ENCODE measurements at places on chromosomes 6 and 20.

DNA sequence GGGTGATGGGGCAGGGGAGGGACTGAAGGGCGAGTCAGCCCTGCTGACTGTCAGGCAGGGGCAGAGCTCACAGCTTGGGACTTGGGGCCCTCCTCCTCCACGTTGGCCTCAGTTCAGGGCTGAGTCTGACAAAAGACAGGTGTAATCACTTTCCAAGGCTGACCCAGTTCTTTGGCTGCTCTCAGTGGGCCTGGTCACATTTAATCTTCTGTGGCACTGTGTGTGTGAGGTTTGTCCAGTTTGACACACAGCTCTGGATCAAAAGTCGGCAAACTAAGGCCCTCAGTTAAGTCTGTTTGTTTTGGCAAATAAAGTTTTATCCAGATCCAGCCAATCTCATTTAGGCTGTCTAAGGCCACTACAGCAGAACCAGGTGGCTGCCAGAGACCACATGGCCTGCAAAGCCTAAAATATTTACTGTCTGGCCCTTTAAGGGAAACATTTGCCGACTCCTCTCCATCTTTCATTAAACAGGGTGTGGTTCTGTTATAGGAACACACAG, 5.1 kb upstream of the MAP1LC3A start:
- DNase-seq: no peak

GRCh38 chr6:106486236-106486635, 125.7 kb downstream of the CRYBG1 start:
- no peak for DNase-seq

DNA sequence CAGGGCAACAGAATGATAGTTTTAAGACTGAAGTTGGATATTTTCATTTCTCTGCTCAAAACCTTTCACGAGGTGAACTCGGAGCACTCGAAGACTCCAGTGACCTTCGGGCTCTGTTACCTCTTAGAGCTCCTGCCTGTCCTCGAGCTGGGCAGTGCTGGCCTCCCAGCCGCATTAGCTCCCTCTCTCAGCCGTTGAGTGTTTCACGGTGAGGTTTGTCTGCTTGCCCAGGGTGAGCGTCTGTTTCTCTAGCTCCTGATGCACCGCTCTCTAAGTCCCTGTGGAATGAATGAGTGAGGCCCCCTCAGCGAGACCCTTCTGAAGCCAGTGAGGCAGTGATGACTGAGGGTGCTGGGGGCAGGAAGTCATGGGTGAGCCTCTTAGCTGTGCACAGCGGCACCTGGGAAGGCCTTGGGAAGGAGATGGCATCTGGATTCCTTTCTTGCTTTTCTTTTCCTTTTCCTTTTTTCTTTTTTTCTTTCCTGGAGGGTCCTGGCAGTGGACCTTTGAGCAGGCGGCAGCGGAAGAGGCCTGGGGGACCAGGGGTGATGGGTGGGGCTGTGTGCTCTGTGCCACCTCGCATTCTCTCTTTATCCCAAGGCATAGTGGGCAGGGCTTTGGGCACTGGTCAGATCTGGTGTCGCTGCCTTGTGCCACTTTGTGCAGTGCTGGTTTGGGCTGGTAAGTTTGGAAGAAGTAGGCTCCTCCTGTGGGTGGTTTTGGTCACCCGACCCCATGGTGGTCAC, 2.2 kb downstream of the PSMG4 start:
- no peak for DNase-seq

DNA sequence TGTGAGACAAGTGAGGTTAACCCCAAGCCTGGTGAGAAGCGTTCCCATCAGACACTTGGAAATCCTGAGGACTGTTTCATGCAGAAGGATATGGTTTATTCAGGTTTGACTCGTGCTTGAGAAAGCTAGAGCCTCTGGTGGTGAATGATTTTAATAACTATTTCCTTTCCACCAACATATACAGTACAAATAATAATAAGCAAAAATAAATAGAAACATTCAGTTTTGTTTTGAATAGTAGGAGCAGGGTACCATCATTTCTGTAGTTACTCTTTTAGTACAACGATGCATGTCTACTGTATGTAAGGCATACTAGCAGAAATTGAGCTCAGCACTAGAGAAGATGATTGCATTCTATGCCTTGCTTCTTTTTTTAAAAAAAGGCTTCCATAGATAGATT, 33.5 kb downstream of the PLG start:
- no peak for DNase-seq

- no peak for DNase-seq
These were observed 614.9 kb downstream of the DOK5 start for GRCh38 chr20:55090286-55090685.

DNA sequence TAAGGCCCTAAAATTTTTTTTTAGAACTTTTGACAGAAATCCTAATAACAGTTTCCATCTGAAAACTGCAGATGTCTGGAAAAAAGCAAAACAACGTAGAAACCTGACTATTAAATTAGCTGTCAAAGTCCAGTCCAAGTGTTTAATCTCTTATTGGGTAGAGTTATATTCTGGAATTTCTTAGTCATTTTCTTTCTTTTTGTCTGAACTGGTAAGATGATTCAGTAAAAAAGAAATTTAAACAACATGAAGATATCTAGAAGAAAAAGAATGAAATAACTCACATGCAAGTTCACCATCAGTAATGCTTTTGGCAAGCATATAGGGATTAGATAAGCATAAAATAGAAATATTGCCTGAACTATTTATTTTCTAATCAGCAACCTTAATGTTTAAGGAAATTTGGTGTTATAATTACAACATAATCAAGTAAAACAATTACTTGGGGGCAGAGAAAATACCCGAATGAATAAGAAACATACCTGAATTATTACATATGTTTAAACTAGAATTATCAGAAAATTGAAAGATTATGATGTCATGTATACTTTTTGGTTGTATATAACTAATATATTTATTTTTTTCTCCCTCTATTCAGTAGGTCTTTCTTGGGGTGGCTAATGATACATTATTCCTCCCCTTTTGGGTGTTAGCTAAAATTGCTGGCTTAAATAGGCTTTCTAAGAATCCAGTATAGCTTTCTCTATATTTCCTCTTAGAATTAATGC, 51.1 kb downstream of the FAM83B start:
- DNase-seq: peak; percentile 16

DNA sequence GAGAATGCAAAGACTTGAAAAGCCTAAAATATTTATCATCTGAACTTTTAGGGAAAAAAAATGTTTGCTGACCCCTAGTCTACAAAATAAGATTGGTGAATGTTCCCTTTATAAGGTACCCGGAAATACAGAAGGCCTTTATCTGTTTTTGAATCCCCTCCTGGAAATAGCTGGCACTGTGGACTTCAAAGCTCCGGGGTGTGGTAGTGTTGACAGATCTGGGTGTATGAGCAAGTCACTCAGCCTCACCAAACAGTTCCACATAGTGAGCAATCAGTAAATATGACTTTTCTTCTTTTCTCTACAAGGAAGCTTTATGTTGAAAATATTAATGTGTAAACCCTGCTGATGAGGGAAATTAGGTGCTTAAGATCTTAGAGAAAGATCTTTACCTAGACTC, 29.2 kb upstream of the HTR1B start:
- DNase-seq: no peak

DNA sequence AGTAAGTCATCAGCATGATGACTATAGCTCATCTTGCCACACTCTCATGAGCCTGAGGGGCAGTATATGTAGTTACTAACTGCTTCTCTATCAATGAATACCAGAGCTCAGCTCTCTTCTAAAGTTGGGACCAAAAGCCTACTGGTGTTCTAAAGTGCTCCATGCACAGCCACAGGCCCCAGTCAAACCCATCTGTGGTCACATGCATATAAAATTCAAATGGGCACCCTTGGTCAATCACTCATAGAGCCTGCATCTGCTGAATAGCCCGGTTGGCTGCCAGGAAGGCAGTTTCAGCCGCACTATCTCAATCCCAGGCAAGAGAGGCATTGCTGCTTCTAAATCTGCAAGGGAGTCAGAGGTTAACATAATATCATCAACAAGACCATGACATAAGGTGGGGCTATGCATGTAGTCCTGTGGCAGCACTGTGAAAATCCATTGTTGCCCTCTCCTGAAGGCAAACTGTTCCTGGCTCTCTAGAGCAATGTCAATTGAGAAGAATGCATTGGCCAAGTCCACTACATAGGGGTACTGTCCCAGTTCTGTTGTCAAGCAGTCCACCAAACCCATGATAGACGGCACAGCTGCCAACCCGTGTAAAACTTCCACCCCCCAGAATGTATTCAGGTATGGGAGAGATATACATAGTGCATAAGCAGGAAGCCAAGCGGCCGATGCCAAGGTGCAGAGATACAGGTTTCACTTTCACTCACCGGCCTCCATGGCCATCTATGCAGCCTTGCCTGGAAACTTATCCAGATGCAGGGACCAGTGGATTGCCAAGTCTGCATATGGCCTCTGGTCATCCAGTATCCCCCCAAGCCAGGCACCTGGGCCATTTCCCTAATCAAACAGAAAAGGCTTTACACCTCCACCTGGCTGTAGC, 76.2 kb downstream of the ALDH8A1 start:
- no peak for DNase-seq

- no peak for DNase-seq
These were observed 76.7 kb downstream of the PLEKHG1 start for GRCh38 chr6:150676344-150676743.

- DNase-seq: no peak
These were observed 113.3 kb downstream of the CDKAL1 start for GRCh38 chr6:20647585-20647984.

DNA sequence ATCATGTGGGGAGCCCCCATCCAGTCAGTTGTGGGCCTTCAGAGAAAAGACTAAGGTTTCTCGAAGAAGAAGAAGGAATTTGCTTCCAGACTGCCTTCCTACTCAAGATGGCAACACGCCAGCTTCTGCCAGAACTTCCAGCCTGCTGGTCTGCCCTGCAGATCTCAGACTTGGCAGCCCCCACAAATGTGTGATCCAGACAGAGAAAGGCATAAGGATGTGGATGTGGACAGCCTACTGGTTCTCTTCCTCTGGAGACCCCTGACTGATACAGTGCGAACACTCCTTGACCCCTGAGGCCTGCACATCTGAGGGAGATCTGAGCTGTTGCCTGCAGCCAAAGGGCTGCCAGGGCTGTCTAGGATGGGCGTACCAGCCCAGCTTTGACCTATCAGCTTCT, 8.6 kb downstream of the GABRR1 start:
- no peak for DNase-seq

DNA sequence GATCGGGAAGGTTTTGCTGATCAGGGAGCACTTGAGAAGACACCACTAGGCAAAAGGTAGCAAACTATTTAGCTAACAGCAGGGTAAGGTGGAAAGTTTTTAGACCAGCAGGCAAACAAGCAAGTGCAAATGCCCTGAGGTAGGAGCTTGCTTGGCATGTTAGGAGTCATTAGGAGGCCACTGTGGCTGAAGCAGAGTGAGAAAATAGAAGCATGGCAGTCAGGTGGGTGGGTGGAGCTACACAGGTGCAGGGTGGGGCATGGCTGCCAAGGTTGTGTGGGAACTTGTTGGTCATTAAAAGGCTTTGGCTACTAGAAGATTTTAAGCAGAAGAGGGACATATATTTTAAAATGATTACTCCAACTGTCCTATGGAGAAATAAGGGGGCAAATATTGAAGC, 77.3 kb downstream of the EDN1 start:
- no peak for DNase-seq

GRCh38 chr6:37314487-37315156, 39.2 kb upstream of the RNF8 start:
- DNase-seq: no peak

DNA sequence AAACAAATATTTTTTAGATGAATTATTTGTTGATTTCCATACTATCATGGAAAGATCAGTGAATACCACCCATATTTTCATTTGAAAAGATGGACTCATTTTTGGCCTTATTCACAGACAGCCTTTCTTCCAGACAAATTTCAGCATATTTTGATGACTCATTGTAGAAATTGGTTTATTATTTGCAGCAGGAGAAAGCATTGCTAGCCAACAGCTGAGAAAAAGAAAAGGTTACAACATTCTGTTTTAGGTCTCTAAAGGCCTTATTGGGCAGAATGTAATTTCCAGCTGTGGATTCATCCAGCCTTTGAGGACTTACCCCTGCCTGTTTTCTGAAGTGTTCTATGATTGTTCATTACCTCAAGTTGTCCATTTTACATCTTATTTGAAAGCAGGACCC, 201.9 kb downstream of the PLCB4 start:
- peak; percentile 68 for DNase-seq

- no peak for DNase-seq
These were observed 30.1 kb downstream of the REPS1 start for GRCh38 chr6:138957903-138958302.

DNA sequence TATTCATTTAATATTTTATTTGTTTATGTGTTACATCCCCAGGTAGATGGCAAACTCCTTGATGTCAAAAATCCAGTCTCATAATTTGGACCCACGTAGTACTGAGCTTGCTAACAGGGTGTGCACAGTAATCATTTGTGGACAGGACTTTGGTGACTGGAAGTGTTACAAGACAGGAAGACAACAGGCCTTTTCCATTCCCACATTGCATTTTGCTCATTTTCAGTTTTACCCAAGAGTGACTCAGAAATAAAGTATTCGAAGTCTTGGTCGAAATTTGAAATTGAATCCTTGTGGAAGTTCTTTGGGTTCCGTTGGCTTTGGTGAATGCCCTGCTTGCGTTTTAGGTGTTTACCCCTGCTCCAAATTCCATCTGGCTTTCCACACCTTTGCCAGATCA, 63.0 kb upstream of the THBS2 start:
- no peak for DNase-seq

- no peak for DNase-seq
These were observed 21.9 kb downstream of the TREML1 start for GRCh38 chr6:41132254-41132653.

DNA sequence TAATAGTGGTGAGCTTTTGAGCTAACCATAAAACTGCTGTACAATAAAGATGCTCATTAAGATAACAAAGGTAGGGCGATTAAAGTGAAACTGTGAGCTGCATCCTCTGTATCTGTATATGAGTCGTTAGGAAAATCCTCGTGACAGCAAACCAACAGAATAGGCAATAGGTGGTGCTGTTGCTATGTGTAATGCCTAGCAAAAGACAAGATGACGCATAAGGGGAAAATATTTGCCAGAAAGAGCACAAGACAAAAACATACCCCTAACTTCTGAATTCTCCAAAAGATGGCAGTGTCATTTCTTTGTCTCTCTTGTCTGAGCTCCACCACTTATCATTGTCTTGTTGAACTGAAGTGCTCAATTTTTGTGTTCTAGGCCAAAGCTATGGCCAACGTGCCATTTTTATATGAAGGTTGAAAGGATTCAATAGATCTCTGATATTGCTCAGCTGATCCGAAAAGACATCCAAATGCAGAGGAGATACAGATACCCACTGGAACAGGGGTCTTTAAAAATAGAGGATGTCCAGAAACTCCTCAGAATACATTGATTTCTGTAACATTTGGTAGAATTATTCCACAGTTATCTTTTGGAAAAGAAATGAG, 56.3 kb upstream of the ANKEF1 start:
- peak; percentile 79 for DNase-seq

- no peak for DNase-seq
These were observed 14.5 kb downstream of the VSTM2L start for GRCh38 chr20:37917461-37917860.

GRCh38 chr6:54716877-54717276, 129.7 kb upstream of the FAM83B start:
- peak; percentile 55 for DNase-seq
